ENCODE measurements at places on chromosomes 11 and 22.

DNA sequence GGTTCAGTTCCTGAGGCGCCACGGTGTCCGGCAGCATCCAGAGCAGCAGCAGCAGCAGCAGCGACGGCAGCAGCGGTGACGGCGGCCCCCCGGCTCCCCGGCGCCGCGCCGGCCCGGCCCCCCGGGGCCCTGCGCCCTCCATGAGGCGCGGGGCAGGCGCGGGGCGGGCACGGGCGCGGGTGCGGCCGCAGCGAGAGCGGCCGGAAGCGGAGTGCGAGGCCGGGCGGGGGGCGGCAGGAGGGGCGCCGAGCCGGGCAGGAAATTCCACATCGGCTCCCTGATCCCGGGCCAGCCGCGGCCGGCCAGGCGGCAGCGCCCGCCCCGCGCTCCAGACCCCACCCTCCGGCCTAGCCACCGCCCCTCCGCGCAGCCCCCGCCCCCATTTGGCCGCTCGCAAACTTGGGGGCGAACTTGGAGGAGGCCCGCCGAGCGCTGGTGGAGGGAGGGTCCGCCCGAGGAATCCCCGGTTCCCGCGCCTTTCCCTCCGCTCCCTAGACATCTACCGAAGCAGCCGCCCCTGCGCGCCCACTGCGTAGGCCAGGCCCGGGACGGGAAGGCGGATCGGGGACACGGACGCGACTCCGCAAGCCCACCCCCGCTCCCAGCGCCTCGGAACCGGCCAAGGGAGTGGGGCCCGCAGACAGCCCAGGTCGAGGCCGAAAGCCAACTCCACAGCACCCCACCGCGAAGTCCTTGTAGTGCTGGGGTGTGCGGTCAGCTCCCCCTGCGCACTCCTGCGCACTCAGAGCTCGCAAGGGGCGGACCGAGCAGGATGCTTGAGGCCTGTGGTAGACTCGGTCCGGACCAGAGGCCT lies at the start of gene SCARF2:
SCARF2 (minus strand) TSS at position 213 of the 814 bp plus-strand sequence; CDS start at position 142, 71 bp downstream.
- DNase-seq, result no peak

GRCh38 chr11:36253238-36253637 lies 36.0 kb downstream of the COMMD9 start:
- DNase-seq, result no peak

GRCh38 chr22:31604746-31605705 lies 57.0 kb downstream of the PISD start:
- DNase-seq, result no peak

DNA sequence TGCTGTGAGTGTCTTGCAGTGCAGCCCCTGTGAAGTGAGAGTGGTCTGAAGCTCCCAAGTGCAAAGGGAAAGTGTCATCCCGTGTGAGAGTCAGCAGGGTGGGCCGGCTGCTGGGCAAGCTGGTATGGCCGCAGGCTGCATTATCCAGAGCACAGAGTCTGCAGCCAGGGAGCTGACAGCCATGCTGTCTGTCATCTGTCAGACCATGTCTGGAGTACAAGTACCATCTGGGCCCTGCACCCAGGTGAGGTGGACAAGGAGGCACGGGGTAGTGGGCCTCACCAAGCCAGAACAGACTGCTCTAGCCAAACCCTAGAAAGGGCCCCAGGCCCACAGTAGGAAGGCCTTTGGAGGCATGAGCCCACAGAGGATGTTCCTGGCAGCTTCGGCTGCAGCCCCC lies 20.2 kb downstream of the LMO1 start:
- DNase-seq, result no peak

GRCh38 chr11:102966011-102966410 lies 10.5 kb upstream of the MMP13 start:
- no peak for DNase-seq

All from K562 (cell line).